ENCODE measurements at places on chromosomes 4 and X. TPM values are rescaled to one million over a fixed set of nuclear protein-coding genes. Genes with fewer than 3 reads are reported as not detected.

GNRHR gene
- not detected for total RNA-seq

FAM47A gene
- not detected for total RNA-seq

C4orf50 gene
- total RNA-seq = not detected

GAGE12J gene
- not detected for total RNA-seq

GRCh38 chrX:154056770-154057241, 37.1 kb upstream of the IRAK1 start:
- peaks cover 8% of the 10 kb centered on the region for H3K4me1 ChIP-seq
- no peak overlapping the region for H3K4me3 ChIP-seq
- H3K27ac ChIP-seq = no peak overlapping the region
- H3K36me3 ChIP-seq = no peaks in the 10 kb centered on the region
- no peaks in the 10 kb centered on the region for H3K27me3 ChIP-seq
- no peak for DNase-seq

GRCh38 chr4:90126805-90127204, 389 bp upstream of the CCSER1 start:
- no peaks in the 10 kb centered on the region for H3K4me1 ChIP-seq
- H3K4me3 ChIP-seq = peak overlapping the region; percentile 54
- no peaks in the 10 kb centered on the region for H3K27me3 ChIP-seq

GRCh38 chr4:158621729-158622128, 50.0 kb downstream of the C4orf46 start:
- no peak for DNase-seq
- no peak overlapping the region for H3K4me3 ChIP-seq
- H3K36me3 ChIP-seq = no peaks in the 10 kb centered on the region
- H3K27ac ChIP-seq = no peak overlapping the region
- no peaks in the 10 kb centered on the region for H3K27me3 ChIP-seq

GRCh38 chr4:83250687-83251446, 33.7 kb downstream of the COQ2 start:
- H3K4me3 ChIP-seq = no peak overlapping the region
- H3K27me3 ChIP-seq = no peaks in the 10 kb centered on the region
- H3K4me1 ChIP-seq = no peaks in the 10 kb centered on the region
- no peak for DNase-seq

- no peak overlapping the region for H3K4me3 ChIP-seq
- no peak for DNase-seq
- H3K4me1 ChIP-seq = no peaks in the 10 kb centered on the region
- no peaks in the 10 kb centered on the region for H3K27me3 ChIP-seq
- no peak overlapping the region for H3K27ac ChIP-seq
Measured at GRCh38 chr4:44118971-44119680, 329.5 kb downstream of the KCTD8 start.

DNA sequence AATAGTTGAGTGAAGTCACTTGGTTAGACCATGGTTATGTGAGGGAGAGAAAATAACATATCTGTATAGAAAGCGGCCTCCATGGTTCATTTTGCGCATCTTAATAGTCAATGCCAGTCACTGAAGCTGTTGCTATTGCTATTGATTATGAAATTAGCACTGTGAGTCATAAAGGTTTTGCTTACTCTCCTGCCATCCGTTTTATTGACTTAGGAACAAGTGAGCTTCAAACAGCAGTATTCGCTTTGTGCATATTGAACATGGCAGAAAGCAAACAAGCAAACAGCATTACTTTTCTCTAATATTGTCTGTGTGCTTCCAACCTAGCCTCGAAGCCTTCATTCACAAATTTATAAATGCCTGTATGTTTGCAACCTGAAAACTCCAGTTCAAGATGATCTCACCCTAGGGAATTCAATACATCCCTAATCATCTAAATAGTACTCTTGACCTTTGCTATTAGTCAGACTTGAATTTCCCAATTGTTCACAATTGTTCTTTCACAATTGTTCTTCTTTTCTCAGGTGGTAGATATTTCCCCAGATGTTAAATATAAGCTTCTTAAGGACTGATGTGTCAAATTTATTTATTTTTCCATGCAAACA, 55.9 kb upstream of the GABRA2 start:
- H3K27me3 ChIP-seq = no peaks in the 10 kb centered on the region
- H3K36me3 ChIP-seq = no peaks in the 10 kb centered on the region
- no peak overlapping the region for H3K4me3 ChIP-seq
- no peaks in the 10 kb centered on the region for H3K4me1 ChIP-seq

DNA sequence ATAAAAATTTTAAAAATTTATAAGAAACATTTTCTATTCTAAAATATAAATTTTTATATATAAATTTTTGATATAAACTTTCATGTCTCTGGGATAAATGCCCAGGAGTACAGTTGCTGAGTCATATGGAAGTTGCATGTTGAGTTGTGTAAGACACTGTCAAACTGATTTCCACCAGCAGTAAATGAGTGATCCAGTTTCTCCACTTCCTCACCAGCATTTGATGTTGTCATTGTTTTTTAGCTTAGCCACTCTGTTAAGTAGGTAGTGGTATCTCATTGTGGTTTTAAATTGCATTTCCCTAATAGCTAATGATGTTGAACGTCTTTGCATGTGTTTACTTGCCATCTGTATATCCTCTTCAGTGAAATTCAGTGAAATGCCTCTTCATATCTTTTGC, 66.5 kb downstream of the MAMLD1 start:
- no peaks in the 10 kb centered on the region for H3K27me3 ChIP-seq
- no peak overlapping the region for H3K4me3 ChIP-seq
- no peak for DNase-seq
- no peaks in the 10 kb centered on the region for H3K4me1 ChIP-seq
- H3K27ac ChIP-seq = no peak overlapping the region

Measured in uterus (tissue), 4 donors.